Cardiac muscle cell (in vitro differentiated cells and primary cell): ENCODE measurements at places on chromosomes 11 and 22. TPM values are rescaled to one million over a fixed set of nuclear protein-coding genes. Genes with fewer than 3 reads are reported as not detected.

DNA sequence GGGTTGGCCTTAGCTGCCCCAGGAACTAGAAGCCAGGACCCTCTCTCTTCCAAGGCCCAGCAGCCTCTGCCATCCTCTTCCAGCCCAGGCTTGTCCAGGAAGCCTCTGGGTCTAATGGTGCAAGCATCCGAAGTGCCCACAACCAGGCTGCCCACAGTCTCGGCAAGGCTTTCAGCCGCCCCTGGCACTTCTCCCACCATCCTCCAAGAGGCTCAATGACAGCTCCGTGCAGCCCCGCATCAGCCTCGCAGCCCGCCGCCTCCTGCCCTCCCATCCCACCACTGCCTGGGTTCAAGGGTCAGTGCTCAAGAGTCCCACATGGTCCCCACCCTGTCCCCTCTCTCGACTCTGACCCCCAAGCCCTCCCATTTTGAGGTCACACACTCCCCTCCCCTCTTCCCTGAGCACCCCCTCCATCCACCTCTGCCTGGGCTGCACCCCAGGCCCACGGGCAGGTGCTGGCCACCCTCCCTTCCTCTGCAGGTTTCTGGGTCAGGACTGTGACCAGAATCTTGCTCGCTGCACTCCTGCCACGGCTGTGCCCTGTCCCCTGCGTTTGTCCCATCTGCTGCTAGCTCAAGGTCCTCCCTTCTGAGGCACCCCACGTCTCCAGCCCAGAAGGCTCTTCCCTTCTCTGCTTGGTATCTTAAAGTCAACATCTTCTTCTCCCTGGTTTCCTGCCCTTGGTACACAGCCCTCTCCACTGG is 17.2 kb downstream of the IFITM10 start:
- H3K4me1 ChIP-seq = no peaks in the 10 kb centered on the region
- H3K27ac ChIP-seq = no peak overlapping the region
- no peak for DNase-seq
- no peak overlapping the region for H3K4me3 ChIP-seq

- H3K4me3 ChIP-seq = no peak overlapping the region
- H3K27ac ChIP-seq = no peak overlapping the region
- no peaks in the 10 kb centered on the region for H3K27me3 ChIP-seq
- H3K36me3 ChIP-seq = no peaks in the 10 kb centered on the region
- no peaks in the 10 kb centered on the region for H3K4me1 ChIP-seq
These were observed 14.4 kb upstream of the OR52K1 start for GRCh38 chr11:4467811-4468606.

- H3K36me3 ChIP-seq = no peaks in the 10 kb centered on the region
- peak; percentile 6 for DNase-seq
- H3K27ac ChIP-seq = no peak overlapping the region
- H3K4me3 ChIP-seq = no peak overlapping the region
- no peaks in the 10 kb centered on the region for H3K27me3 ChIP-seq
These were observed 19.4 kb upstream of the CCDC179 start for GRCh38 chr11:22879630-22880029.

DNA sequence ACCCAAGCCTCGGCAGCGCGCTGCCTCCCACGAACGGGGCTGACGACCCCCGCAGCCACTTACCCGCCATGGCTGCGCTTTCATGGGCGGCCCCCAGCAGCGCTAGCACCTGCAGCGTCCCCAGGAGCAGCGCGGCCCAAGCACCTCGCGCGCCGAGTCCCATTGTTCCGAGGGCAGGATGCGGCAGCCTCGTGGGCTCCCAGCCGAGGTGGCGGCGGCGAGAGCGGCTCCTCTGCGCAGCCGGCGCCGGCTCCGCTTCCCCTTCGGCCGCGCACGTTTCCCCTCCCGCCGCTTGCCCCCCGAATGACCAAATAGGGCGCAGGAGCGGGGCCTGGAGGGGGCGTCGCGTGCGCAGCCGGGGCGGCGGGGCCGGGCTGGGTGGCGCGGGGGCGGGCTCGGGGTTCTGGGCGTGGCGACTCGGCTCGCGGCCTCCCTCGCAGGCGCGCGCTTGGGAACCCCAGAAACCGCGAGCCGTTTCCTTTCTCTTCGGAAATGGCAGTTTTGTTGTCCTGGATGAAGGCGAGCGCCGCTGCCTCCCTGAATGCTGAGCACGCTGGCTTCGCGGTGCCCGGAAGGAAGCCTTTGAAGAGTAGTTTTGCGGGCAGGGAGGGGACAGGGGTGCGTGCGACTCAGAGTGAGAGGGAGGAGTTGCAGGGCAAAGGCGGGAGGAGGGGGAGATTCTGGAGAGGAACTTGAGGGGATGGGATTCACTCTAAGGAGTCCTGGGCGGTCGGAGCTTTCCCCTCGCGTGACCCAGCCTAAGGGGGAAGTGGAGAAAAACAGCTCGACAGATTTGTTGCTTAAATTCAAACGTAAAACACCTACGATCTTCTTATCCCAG is at the start of gene TMEM123:
Gene TMEM123, minus strand, starts transcription at position 305 of the 841 bp plus-strand sequence. Its CDS starts 142 bp downstream, at position 163.
- DNase-seq = peak; percentile 84
- H3K4me1 ChIP-seq = peaks cover 3% of the 10 kb centered on the region
- H3K27me3 ChIP-seq = no peaks in the 10 kb centered on the region
- peaks cover 3% of the 10 kb centered on the region for H3K36me3 ChIP-seq
- peak within 1 kb of the TSS; percentile 87 for H3K27ac ChIP-seq

DNA sequence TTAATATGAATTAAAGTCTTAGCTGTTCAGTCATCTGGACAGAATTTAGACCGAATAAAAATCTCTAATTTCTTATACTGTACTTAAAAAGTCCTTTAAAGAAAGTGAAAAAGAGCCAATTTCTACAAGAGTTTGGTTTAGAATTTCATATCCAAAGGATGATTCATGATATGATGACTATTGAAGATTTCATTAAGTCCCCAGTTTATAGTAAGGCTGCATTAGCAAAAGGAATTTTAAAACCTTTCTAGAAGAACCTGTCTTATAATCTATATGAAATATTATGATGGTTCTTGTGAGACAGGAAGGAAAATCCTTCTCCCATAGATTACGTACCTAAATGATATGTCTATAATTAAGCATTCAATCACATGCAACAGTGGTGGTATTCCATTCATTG is 34.8 kb downstream of the TSG101 start:
- H3K4me1 ChIP-seq = peaks cover 26% of the 10 kb centered on the region
- peak overlapping the region; percentile 44 for H3K27ac ChIP-seq
- H3K27me3 ChIP-seq = no peaks in the 10 kb centered on the region
- no peak overlapping the region for H3K4me3 ChIP-seq
- DNase-seq = no peak

DNA sequence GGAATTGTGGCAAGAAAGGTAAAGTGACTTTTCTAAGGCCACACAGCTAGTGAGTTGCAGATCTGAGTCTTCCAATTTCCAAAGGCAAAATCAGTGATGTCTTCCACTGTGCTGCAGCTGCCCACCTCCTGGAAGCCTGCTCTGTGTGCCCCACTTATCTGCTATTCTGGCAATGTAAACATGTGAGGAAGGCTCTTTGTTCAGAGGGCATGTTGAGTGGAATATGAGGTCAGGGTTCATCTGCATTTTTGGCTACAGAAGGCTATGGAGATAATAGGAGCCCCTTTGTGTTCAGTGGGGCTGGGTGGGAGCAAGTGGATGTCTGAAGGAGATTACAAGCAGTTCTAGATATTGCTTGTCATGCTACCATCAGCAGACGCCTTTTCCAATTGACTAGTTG is 396.2 kb downstream of the BUD13 start:
- H3K36me3 ChIP-seq = no peaks in the 10 kb centered on the region
- peaks cover 33% of the 10 kb centered on the region for H3K4me1 ChIP-seq
- no peak overlapping the region for H3K4me3 ChIP-seq
- no peaks in the 10 kb centered on the region for H3K27me3 ChIP-seq
- DNase-seq = peak; percentile 84
- peak overlapping the region; percentile 72 for H3K27ac ChIP-seq

ANO3 gene
- total RNA-seq = not detected in 2 replicates
